ENCODE measurements at places on chromosomes 2 and 18.

DNA sequence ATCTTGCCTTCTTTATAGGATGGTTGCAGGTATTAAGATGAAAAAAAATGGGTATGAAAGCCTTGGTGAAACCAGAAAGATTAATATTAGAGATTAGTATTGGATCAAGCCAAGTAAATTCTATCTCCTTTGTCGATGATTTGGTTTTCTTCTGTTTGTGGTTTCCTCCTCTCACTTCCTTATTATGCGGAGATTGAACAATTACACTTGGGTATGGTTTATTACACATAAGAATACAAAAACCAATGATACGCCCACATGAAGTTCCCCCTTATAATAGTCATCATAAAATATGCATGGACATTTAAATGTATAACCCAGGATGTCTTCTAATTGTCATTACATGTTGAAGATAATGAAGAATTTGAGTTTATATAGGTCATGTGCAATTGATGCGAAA lies 4.9 kb downstream of the LTBP1 start:
- no peak for DNase-seq

DNA sequence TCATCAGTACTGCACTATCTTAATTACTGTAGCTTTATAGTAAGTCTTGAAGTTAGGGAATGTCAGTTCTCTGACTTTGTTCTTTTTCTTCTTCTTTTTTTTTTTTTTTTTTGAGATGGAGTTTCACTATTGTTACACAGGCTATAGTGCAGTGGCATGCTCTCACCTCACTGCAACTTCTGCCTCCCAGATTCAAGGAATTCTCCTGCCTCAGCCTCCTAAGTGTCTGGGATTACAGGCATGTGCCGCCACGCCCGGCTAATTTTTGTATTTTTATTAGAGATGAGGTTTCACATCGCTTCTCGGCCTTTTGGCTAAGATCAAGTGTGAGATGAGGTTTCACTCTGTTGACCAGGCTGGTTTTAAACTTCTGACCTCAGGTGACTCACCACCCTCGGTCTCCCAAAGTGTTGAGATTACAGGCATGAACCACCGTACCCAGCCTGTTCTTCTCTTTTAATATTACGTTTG lies 41.9 kb upstream of the TANC1 start:
- DNase-seq: peak; percentile 79

GRCh38 chr2:67283641-67284040 lies 113.5 kb upstream of the ETAA1 start:
- DNase-seq: no peak

- peak; percentile 86 for DNase-seq
These were observed 72.1 kb downstream of the NPAS2 start for GRCh38 chr2:100891906-100892642.

DNA sequence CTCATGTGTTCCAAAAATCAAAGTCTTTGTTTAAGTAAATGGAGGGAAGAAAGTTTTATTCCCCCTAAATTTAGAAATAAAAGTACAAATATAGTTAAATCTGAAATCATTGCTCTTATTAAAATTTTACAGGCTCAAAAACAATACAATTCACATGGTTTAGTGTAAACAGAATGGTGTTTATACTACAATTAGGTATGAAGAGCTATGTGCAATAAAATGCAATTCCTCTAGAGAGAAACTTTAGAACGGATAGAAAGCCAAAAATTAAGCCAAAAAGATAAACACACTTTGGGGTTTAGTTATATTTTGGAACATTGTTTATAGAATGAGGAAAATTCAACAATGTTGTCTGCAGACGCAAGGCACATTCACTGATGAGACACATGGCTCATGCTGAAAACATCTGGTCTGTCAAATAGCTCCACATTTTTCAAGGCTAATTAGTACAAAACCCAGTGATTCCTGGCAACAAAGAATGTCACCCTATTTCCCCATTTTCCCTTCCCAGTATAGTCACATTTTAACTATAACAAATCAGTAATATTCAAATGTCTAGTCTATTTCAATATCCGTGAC lies 103.3 kb downstream of the EXOC6B start:
- DNase-seq: peak; percentile 17

DNA sequence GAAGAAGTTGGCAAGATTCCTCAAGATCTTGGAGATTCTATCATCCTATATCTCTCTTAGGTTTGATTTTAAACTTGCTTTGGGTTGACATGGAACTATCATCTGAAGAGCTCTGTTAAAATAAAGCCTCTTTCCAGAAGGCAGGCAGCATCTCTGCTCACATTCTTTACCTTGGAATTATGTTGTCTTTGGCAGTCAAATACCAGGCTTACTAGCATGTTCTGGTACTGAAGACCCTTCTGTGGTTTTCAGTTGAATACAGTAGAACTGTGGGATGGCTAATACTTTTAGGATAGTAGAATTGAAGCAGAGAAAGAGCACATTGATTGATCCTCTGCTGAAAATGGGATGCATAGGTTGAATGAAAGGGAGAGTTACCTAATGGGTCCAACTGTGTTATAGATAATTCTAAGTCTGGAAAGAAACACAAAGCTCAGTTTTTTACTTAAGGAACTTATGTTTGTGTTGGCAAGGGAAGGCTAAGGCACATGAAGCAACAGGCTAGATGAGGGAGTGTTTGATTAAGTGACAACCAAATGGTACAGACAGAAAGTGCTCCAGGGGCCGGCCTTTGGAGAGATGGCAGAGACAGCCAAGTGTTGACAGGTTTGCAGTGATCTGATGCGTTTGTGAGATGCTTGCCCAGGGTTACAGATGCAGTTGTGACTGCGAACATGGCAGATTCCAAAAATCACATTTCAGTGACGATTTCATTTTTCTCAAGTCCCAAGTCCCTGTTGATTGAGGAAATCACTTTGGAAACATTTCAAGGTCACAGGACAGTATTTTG lies 397.9 kb downstream of the MEIS1 start:
- DNase-seq: no peak

GRCh38 chr2:100246163-100247145 lies 75.8 kb downstream of the LONRF2 start:
- peak; percentile 25 for DNase-seq
